ENCODE measurements at places on chromosomes 2 and 18.

- no peak for DNase-seq
Measured at GRCh38 chr18:2442726-2443275, 128.5 kb downstream of the METTL4 start.

DNA sequence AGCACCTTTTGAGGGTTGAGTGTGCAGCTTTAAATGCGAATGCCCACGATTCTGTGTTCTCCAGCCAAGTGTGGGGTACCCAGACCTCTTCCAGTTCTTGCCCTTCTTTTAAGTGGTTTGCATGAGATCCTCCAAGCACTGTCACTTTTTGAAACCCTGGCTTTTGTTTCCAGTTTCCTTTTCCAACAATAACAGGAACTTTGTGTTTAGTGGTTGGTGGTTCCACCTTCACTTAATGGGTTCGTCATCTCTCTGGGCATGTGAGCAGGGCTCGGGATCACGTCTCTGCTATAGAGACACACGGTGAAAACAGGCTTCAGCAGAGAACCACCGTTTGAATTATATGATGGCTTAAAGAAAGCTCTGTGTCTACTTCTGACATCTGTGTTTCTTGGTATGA, 197.6 kb downstream of the LDLRAD4 start:
- DNase-seq, result no peak

DNA sequence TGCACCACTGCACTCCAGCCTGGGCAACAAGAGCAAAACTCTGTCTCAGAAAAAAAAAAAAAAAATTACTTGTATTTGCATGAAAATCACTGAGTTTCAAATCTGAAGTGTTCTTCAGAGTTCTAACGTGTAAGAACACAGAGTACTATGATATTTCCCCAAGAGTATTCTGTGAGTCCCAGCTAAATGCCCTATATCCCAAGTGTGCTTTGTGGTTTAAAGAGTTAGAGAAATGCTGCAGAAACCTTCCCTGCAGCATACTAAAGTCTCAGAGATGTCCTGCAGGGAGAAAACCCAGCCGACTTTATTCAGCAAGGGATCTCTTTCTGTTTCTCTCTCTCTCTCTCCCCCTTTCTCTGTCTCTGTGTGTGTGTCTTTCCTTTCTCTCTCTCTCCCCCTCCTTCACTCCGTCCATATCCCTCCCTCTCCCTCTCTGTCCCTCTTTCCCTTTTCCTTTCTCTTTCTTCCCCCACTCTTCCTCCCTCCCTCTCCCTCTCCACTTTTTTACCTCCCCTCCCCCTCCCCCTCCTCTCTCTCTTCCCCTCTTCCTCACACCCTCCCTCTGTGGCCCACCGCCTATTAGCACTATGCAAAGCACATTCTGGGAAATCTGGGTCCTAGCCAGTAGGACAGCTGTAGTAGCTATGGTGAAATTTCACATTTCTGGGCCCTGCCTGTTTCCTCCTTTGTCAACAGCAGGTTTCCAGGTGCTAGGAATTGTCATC, 54.2 kb downstream of the ACTR2 start:
- no peak for DNase-seq

GRCh38 chr18:37544713-37545112, 20.9 kb downstream of the CELF4 start:
- no peak for DNase-seq

GRCh38 chr2:94984964-94985575, 40.4 kb upstream of the MAL start:
- DNase-seq, result no peak

DNA sequence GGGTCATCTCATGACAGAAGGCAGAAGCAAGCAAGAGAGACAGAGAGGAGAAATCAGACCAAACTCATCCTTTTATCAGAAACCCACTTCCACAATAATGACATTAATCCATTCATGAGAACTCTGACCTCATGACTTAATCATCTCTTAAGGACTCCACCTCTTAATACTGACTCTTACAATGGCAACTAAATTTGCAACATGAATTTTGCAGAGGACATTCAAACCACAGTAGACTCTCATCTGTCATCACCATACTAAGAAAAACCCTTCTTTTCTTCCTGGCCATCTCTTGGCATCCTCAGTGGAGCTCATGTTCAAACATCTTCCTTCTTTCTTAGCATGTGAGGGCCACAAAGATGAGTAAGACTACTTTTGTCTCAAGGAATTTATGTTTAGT, 476.2 kb upstream of the RAB12 start:
- DNase-seq, result no peak

GRCh38 chr2:186523791-186524190, 37.7 kb downstream of the ZC3H15 start:
- no peak for DNase-seq

GRCh38 chr2:227031379-227031778, 132.6 kb downstream of the COL4A4 start:
- DNase-seq, result no peak

GRCh38 chr2:59702026-59702425, 851.4 kb downstream of the BCL11A start:
- DNase-seq, result no peak

GRCh38 chr18:43758734-43759133, 481.4 kb upstream of the SYT4 start:
- no peak for DNase-seq

DNA sequence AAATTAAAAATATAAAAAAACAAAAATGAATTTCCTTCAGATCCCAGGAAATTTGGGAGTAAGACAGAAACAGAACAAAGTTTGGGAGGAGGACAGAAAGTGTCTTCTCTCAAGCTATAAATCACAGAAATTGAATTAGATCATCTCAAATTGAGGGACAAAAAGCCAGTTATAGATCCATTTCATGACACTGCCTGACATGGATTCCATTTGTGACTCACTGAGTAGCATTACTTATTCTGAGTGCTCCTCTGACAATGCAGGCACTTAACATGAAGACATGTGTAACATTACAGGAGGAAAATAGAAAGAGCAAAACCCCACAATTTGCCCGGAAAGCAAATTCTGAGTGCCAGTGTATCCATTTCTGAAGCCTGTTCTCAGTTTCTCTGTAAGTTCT, 63.9 kb upstream of the CREB1 start:
- no peak for DNase-seq

GRCh38 chr2:62540408-62541168, 34.6 kb upstream of the TMEM17 start:
- no peak for DNase-seq

Data from SHP77 (cell line).